Common myeloid progenitor, CD34-positive (primary cell): ENCODE measurements at places on chromosomes 3 and 15.
A peak's percentile ranks its signal among the peaks of the same experiment; 100 is the strongest.

DNA sequence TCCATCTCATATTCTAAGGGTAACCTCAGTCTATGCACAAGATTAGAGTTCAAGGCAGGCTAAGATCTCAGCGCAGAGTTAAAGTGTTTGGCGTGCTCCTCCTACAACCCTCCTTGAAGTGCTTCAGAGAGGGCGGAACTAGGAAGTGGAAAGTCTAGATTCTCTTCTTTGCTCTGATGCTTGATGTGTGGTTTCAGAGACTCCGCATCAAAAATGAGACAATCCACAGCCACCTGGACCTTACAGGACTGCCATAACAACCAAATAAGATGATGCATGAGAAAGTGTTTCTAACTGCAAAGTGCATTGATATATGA, 161.3 kb upstream of the ATP11B start:
- no peak for DNase-seq

- peak; percentile 50 for DNase-seq
These were observed 10.0 kb downstream of the MYO5A start for GRCh38 chr15:52518487-52519371.

GRCh38 chr3:136412307-136412706, 162.2 kb downstream of the PCCB start:
- no peak for DNase-seq

DNA sequence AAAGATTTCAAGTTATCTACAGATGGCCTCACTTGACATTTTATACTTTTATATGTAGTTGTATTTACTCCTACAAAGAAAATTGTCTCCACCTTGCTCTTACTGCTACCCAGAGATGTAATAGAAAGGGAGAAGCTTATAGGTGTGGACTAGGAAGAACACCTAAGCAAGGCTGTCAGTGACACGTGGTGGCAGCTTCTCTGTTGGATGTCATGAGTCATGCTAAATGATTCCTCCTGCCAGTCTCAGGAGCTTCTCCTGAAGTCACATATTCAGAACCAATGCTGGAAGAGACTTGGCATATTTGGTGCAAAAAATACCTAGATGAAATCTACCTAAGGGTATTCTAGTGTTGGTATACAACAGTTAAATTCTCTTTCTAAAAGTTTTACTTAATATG, 184.7 kb downstream of the LRRC3B start:
- no peak for DNase-seq

GRCh38 chr3:72144773-72145505, 360.0 kb upstream of the PROK2 start:
- peak; percentile 88 for DNase-seq

- no peak for DNase-seq
These were observed 92.1 kb upstream of the PLSCR4 start for GRCh38 chr3:146342989-146343388.

- no peak for DNase-seq
These were observed 71.5 kb upstream of the FILIP1L start for GRCh38 chr3:100185847-100186246.

DNA sequence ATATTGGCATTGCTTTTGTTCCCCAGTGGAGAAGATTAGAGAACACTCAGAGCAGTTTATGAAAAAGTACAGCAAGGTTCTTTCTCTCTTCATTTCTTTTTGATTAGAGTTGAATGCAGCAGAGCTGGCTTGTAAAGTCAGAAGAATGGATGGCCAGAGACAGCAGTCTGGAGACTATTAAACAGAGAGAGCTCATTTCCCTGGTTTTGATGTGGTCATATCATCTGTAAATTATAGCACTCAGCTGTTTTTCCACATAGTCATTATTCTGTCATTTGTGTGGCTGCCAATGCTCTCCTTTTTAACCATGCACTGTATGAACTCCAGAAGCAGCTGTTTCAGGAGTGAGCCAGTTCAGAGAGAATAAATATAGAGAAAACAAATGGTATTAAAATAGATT, 177.4 kb upstream of the CRBN start:
- peak; percentile 27 for DNase-seq

DNA sequence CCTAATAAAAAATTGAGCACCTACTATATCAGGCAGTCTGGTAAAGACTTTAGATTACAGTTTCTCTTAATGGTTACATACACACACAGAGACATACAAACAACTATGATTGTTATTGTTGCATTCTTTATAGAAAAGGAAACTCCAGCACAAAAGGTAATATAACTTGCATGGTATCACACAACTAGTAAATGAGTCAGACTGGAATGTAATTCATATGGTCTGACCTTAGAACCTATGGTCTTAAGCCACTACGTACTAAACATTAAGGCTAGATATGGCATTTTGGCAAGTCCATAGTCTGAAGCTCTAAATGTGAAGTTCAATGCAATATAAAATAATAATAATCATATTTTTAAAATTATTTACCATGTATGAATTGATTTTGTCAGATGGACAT, 380.6 kb downstream of the LSAMP start:
- no peak for DNase-seq

DNA sequence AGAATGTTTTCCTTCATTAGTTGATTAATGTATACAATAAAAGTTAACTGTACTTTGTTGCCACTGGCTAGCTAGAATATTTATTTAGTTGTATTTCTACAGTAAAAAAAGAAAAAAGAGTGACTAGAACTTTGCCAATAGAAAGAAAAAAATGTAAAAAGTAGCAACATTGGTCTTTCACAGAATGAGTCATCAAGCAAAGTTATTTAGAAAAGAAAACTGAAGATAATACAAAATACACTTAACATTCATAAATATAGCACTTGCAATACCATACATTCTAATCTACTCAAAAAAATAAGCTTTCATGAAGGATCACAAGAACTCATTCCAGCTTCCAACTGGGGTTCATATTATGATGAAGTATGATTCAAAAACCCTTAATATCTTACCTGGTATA, 83.4 kb downstream of the AQR start:
- DNase-seq: no peak

GRCh38 chr15:89150762-89151664, 62.8 kb downstream of the ABHD2 start:
- peak; percentile 48 for DNase-seq

DNA sequence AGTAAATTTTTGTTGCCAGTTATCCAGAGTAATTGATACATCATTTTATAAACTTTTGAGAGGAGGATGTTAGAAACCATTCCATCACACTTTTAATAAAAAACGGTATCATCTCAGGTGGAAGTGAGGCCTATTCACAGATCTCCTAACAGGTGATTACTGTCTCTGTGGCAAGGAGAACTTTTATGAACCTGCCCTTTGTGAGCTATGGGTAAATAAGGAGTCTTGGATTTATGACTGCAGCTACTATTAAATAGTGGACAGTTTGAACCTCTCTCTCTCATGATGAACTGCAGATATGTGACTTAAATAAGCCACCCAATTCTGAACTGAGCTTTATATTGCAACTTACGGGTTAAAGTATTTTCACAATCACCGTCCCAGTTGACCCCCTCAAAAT, 45.7 kb downstream of the ZFAND6 start:
- DNase-seq: no peak
